Sigmoid colon (tissue), 7 donors: ENCODE measurements at places on chromosomes 11 and 22. TPM values are rescaled to one million over a fixed set of nuclear protein-coding genes. Genes with fewer than 3 reads are reported as not detected.
A peak's percentile ranks its signal among the peaks of the same experiment; 100 is the strongest.

SLC25A45 gene
- 5.3 TPM for total RNA-seq

PLAAT5 gene
- total RNA-seq: 3.9 TPM

GLB1L3 gene
- 8.9 TPM for total RNA-seq

OR10D3 gene
- not detected for total RNA-seq

DNA sequence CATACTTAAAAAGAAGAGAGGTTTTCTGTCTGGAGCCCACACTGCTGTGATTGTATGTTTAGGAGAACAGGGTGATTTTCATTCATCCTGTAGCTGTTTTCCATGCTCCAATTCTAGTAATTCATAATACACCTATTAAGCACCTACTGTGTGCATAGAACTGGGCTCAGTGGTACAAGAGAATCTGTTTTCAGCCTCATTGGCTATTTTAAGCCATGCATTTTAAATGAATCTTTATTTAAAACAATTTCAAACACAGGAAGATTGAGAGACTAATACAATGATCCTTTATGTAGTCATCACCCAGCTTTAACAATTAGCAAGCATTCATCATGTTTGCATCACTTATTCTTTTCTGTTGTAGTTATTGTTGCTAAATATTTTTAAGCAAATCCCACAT is 86.2 kb downstream of the BDNF start:
- DNase-seq: no peak

DNA sequence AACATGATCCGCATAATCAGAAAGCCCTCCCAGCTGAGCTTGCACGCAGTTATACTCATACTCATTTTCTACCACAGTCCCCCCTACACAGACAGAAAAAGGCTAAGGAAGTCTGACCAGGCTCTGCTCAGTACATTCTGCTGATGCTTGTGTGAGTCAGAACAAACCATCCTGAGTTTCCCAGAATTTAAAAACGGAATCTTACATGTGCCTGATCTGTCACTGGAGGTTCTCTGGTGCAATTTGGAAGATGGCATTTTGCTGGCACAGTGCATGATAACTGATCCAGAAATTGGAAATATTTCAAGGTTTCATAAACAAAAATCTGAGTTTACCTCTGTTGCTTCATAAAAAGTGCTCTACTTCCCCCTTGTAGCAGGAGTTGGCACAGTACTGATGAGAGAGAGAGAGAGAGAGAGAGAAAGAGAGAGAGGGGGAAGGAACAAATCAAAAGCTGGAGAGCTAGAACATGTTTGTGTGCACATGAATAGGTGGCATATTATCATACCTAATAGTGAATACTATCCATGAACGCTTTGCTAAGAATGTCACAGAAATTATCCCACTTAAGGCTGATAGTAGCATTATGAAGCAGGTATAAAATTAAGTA is 1085.3 kb downstream of the DLG2 start:
- DNase-seq: no peak

DNA sequence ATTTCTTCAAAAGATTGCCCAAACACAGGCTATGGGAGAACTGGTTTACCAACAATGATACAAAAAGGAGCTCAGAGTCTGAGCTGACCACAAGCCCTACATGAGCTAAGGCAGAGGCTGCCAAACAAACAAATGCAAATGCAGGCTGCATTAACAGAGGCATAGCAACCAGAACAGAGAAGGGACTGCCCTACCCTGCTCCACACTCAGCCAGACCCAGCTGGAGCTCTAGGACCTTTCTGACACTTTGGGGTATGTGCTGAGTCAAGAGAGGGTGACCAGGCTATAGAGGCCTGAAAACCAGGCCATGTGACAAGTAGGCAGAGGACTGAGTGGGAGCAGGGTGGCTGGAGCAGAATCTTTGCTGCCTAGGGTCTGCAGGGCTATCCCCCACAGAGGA is 17.8 kb upstream of the P2RY2 start:
- peak; percentile 28 for DNase-seq

- DNase-seq: no peak
These were observed 35.0 kb downstream of the GRIK4 start for GRCh38 chr11:120546312-120547205.
